ENCODE measurements at places on chromosomes 3 and 15.
A peak's percentile ranks its signal among the peaks of the same experiment; 100 is the strongest.

DNA sequence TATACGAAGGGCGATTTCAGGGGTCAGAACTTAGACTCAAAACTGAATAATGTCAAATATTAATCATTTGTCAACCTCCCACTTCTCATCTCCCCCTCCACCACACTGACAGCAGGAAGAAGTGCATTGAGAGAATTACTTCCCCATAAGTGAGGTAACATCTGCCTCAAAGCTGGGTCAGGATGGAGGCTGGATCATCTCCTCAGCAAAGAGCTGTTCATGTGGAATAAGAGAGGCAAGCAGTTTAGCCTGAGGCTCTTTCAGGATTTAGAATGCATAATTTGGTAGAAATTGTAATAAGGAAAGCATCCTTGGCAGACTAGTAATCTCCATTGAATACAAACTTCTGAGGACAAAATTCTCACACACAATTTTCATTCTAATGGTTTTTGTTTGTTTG lies 512.1 kb downstream of the ROBO1 start:
- DNase-seq = no peak

GRCh38 chr15:39365161-39365560 lies 215.7 kb upstream of the THBS1 start:
- no peak for DNase-seq

DNA sequence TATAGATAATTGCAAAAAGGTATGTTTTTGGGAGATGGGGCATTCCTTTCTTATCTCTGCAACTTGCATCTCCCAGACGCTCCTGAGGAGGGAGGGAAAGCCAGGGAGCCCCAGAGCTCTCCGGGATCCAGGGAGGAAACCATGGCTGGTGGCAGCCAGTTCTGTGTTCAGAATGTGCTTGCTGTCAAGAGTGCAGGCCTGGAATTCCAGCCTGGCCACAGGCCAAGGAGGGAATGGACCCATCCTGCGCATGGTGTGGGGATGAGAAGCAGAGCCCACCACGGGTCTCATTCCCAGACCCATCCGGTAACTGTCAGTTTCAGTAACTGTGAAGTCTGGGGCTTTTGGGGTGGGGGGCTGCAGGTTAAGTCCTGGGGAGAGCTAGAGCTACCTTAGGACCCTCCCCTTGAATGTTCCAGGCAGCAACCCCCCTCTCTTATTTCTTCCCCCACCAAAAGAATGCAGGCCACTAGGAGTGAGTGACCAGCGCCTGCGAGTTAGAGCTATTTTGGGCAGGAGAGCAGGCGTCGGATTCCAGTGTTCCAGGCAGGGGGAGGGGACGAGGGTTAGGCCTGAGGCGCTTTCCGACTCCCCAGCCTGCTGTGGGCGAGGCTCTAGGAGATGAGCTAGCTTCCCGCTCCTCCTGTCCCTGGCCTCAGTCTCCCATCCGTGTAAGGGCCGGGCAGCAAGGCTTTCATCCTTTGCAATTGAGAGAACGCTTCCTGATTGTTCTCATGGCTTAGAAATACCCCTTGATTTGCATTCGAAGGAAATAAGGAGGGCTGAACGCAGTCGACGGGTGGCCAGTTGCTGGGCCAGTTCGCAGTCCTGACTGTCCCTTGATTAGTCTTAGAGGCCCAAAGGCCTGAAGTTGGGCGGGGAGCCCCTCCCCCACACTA lies 781 bp upstream of the DAG1 start:
- no peak for DNase-seq

DNA sequence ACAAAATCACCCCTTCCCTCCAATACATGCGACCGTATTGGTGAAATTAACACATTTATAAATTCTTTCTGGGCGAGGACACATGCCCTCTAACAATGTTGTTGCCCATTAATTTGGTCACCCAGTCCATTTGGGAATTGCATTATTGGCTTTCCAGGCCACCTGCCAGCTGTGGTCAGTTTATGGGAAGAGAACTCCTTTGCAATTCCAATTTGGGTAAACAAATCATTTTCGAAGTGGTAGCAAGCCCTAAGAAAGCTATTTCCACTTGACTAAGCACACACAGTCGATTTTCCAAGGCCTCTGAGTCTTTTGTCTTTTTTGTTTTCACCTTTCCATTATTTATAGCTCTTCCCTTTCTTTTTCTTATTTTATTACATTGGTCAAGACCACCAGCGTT lies 362.3 kb upstream of the RGMA start:
- no peak for DNase-seq

DNA sequence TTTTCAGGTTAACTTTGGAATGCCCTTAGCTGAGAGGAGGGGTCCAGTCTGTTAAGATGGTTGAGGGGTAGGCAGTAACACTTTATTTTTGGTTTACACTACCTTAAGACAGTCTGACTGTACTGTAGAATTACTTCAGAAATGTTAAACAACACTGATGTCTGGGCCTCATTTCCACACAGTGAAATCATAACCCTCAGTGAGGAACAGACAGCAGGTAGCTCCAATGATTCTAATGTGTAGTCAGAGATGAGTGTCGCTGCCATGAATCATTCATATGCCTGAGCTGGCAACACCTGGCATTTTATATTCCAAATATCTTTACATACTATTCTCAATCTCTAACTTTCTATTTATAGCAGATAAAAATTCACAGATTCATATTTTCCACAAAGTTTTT lies 37.3 kb upstream of the POU1F1 start:
- peak; percentile 16 for DNase-seq

DNA sequence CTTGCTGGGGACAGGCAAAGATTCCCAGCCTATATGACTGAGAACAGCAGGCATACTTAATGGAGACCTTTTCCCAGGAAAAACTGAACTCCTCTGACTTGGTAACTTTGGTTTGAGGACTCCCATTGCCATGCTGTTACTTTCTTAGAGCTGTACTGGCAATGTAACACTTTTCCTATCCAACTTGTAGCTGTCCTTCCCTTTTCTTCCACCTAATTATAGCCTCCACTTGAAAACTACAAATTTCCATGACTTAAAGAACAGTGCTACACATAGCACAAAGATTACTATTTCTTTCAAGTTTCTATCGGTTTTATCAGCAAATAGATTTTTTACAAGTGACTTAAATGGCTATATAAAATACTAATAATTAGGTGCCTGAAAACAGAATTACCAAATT lies 116.9 kb downstream of the GSK3B start:
- no peak for DNase-seq

- DNase-seq = no peak
These were observed 16.4 kb downstream of the ESYT3 start for GRCh38 chr3:138450704-138451424.

DNA sequence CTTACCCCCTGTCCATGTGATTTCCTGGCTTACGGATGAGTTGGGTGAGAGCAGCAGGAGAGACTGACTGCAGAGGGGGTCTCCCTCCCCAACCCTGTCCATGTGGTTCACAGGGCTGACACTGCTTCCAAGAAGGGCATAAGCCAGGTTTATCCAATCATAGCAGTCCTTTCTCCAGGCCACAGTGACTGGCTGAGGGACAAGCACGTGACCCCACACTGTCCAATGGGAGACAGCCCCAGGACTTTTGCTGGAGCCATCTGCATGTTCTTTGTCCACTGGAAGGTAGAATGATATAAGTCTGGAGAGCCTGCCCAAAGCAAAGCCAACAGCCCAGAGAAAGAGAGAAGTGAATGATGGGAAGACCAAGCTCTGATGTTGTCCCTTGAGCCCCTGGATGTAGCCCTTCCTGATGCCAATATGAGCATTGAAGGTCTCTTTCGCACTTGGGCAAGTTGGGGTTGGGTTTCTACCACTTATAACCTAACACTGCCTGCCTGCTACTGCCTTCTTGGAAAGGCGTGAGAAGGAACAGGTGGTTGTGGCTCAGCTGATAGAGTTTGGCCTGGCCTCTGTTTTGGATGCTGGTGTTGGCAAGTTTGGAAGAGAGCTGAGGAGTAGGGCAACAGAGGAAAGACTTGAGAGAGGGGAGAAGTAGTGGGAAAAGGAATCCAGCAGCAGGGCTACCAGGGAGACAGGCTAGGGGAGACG lies 41.3 kb upstream of the GRIP2 start:
- no peak for DNase-seq

DNA sequence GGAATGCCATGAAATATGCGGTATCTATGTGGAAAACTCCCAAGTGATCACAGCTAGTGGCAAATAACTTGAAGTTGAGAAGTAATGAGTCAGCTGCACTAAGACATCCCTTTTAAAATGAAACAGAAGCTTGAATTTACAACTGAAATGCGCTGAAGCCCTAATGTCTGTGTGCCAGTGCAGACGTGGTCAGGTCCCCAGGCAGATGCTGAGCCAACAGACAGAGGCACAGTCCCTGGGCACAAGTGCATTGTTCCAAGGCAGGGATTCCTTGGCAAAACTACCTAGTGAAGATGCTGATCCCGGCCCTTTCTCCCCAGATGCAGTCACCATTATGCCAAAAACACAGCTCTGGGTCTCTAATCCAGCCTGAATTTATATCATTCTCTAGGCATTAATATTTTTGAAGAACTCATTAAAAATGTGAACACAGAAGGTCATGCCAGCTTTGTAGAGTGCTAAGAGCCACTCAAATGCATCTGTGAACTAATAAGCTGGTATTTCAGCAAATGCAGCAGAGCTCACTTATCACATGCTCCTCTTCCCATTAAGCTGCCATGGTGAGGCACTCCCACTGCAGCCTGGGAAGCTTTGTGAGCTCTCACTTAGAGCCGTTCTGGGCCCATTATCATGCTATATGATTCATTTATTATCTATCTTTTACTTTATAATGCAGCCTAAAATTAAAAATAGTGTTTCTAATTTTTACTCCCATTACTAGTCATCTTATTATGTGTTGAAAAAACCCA lies 200.1 kb downstream of the GABRB3 start:
- no peak for DNase-seq

- DNase-seq = no peak
These were observed 35.0 kb upstream of the CFAP161 start for GRCh38 chr15:81098861-81099651.

GRCh38 chr15:90729261-90729660 lies 12.1 kb downstream of the BLM start:
- no peak for DNase-seq

- no peak for DNase-seq
These were observed 480.5 kb upstream of the PROK2 start for GRCh38 chr3:72265256-72266015.

DNA sequence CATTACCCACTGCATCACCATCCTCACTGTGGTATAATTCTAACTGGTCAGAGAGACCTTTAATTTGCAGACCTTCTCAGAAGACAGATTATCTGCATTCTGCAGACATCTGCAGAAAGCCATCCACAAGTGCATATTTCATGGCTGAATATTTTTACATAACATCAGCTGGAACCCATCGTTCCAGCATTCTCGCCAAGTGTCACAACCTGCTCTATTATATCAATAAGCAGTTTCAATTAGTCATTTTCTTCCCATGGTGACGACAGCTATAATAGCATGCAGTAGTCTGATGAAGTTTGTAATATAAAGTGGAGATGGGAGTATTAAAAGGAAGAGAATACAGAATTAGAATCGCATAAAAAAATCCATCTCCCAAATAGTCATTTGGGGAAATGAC lies 334.7 kb downstream of the FHIT start:
- DNase-seq = no peak

DNA sequence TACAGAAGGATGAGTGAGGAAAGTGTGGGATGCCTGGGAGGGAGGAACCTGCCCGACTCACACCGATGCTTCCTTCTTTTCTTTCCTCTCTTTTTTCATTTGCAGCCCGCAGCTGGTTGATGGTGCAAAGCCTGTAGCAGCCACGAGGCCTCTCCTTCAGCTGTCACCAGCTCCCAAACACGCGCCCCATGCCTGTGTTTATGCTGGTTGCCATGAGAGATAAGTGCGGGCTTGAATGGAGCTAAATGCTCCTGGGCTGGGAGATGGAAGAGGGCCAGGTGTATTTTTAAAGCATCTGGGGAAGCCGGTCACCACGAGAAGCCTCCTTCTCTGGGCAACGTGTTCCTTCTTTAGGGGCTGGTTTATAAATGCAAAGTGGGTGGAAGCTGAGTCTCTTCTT lies 9.3 kb downstream of the COLQ start:
- DNase-seq = no peak

GRCh38 chr15:56732135-56732885 lies 999 bp downstream of the ZNF280D start:
- DNase-seq = peak; percentile 7

- no peak for DNase-seq
These were observed 25.1 kb downstream of the SSUH2 start for GRCh38 chr3:8619548-8619947.

GRCh38 chr3:43388175-43388574 lies 101.8 kb downstream of the SNRK start:
- no peak for DNase-seq

- DNase-seq = no peak
These were observed 38.0 kb downstream of the CADPS start for GRCh38 chr3:62837145-62837787.

GRCh38 chr3:52361898-52362297 lies 45.8 kb downstream of the DNAH1 start:
- no peak for DNase-seq

DNA sequence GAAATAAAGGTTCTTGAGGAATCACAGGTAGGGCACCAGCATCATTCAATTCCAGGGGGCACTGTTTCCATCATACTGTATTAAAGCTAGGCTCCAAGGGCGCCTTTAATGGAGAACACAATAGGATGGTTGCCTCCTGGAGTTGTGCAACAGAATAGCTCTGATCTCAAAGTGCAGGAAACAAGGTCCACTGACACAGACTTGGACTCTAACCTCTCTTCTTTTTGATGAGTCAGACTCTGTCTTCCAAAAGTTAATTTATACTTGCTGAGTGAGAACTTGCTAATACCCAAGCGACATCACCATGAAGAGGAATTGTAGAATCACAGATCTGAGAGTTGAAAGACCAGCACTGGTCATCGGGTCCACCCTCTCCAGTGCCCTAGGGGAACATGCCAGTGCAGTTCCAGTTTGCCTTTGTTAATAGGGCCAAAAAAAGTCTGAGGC lies 94.4 kb upstream of the PHLDB2 start:
- no peak for DNase-seq

- no peak for DNase-seq
These were observed 327.9 kb upstream of the TRIM42 start for GRCh38 chr3:140349938-140350337.

GRCh38 chr15:74191798-74192197 lies 10.8 kb downstream of the STRA6 start:
- no peak for DNase-seq

DNA sequence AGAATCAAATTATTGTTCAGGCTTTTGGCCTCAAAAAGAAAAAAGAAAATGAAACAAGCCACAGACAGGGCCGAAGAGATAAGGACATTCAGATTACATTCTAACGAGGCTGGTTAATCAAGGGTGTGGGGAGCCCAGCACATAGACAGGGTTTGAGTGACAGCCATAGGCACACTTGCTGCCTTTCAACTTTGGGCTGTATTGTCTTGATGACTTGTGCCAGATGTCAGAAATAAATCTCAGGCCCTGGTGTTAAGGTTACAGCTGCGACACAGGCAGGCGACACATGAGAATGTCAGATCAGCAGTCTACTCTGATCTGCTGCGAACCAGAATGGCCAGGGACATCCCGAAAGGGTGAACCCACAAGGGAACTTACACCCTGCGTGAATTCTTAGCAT lies 231.2 kb upstream of the ARRDC4 start:
- DNase-seq = no peak

All from activated naive CD4-positive, alpha-beta T cell treated with anti-CD3 and anti-CD28 coated beads for 36 hours (primary cell).